Thyroid gland (tissue), 4 donors: ENCODE measurements at places on chromosomes 1 and 21. TPM values are rescaled to one million over a fixed set of nuclear protein-coding genes. Genes with fewer than 3 reads are reported as not detected.

- no peak for DNase-seq
Observed at GRCh38 chr1:214569357-214570004, 18.1 kb upstream of the PTPN14 start.

GRCh38 chr1:30916296-30916695 is 7.7 kb upstream of the SDC3 start:
- DNase-seq, result no peak

DNA sequence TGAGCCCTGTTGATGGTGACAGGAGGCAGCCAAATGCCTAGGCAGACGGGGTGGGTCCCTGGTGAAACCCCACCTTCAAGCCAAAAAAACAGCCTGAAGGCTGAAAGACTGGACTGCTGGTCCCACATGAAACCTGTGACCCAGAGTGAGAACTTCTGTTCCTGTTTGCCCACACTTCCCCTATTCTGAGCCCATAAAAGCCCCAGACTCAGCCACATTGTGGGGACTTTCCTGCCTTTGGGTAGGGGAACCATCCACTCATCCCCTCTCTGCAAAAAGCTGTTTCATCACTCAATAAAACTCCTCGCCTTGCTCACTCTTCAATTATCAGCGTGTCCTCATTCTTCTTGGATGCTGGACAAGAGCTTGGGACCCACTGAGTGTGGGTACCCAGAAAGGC is 25.2 kb downstream of the HTR6 start:
- no peak for DNase-seq

- no peak for DNase-seq
Observed at GRCh38 chr1:168110896-168111545, 25.7 kb downstream of the GPR161 start.

Gene LY9
- total RNA-seq, result 0.67 TPM

Gene SRGAP2B
- 12.0 TPM for total RNA-seq

DNA sequence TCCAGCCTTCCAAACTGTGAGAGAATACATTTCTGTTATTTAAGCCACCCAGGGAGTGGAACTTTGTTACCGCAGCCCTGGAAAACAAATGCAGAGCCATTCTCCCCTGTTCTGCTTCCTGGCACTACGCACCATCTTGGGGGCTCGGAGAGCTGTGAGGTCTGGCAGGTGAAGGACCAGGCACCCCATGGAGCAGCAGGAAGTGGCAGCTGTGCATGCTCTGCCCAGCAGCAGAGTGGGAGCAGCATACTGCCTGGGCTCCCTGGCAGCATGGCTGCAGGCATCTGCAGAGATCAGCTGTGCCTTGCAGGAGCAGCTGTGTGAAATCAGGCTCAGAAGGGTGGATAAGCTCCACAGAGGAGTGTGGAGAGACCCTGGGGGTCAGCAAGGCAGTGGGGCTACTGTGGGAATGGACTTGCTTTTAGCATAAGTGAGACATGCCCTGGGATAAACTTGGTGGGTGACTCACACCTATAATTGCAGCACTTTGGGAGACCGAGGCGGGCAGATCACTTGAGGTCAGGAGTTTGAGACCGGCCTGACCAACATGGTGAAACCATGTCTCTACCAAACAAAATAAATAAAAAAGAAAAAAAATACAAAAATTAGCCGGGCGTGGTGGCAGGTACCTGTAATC is 17.7 kb upstream of the ZSCAN20 start:
- DNase-seq, result no peak

Gene FNBP1L
- 68.7 TPM for total RNA-seq

Gene HCRTR1
- 2.1 TPM for total RNA-seq
